ENCODE measurements at places on chromosomes 5 and 9.
A peak's percentile ranks its signal among the peaks of the same experiment; 100 is the strongest.

- DNase-seq = peak; percentile 7
Measured at GRCh38 chr5:123344816-123345426, 78.3 kb downstream of the CEP120 start.

- DNase-seq = no peak
Measured at GRCh38 chr5:118006219-118006618, 982.1 kb downstream of the DTWD2 start.

- DNase-seq = no peak
Measured at GRCh38 chr5:132747616-132748440, 602 bp downstream of the CCNI2 start.

GRCh38 chr9:137139468-137140150, 655 bp downstream of the GRIN1 start:
- no peak for DNase-seq

DNA sequence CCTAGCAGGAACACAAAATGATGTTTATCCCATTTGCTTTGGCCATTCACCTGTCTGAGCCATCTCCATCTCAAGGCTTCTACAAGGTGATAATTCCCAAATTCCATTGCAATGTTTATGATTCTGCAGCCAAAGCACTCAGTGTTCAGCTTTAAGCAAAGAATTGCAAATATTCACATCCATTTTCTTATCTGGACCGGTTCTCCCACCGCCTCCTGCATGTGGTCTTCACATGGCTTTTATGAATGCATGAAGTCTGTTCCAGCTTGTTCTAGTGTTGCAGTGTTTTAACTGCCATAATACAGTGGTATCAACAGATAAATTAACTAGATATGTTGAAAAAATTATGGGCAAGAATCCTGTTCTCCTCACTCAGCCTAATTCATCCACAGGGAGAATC, 443.0 kb upstream of the KLF4 start:
- no peak for DNase-seq

DNA sequence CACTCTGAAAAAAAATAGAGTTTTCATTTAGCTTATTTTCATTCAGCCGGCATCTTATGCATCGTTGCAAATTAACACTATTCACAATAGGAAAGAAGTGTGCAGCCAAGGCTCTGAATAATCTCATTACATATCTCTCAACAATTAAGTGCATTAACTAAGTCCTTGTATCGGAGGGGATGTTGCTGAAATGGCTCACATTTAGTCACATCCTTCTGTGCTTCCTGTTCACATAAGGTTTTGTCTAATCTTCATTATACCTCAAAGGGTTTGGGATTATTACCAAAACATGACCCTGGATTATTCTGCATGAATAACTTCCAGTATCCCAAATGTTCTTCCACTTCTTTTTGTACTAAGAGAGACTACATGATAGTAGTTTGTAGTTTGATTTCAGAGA, 278.0 kb upstream of the GRIA1 start:
- no peak for DNase-seq

DNA sequence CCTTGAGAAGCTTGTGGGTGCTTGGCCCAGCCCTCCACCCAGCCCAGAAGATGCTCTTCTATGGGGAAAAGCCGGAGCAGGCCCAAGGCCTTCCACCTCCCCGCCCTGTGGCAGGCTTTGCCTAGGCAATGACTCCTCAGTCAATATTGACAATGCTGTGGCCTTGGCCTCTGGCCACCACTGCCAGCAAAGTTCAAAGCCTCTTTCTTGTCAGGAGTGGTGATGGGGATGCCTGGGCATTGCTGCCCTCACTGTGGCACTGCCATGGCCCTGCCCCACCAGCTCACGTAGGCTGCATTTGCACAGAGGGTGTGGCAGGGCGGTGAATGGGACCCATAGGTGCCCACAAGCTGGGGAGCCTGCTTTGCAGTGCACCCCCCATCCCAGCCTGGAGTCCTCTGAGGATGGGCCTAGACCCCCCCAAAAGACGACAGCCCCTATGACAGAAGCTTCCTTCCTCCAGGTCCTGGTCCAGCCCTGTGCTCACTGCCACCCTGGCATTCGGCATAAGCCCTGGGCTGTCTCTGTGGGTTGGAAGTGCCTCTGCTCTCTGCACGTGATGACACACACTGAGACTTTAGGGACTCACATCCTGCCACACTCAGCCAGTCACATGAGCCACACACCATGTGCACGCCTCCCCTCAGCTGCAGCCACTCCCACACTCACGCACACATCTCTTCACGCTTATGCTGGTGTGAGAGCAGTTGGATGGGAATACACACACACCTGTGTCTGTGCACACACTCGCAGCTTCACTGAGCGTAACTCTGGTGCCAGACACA, 31.1 kb downstream of the MORN5 start:
- DNase-seq = no peak

- no peak for DNase-seq
Measured at GRCh38 chr5:141623186-141623585, 4.4 kb upstream of the DIAPH1 start.

DNA sequence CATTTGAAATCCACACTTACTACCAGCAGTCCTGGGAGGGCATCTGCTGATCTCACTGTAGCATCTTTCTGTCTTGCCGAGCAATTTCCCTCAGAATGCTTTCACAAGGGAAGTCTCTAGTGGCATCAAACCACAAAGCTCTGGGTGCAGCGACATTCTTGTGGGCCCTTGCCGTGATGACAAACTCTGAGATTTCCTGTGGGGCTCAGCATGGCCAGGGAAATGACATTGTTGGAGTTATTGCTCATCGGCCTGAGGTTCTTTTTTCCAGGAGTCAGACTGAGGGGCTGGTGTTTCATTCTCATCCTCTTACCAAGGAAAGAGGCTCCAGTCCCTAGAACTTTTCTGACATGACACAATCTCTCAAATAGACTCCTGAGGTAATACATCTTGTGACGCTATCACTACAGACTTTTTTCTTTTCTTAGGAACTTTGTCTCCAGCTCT, 51.4 kb downstream of the PFDN1 start:
- DNase-seq = no peak

DNA sequence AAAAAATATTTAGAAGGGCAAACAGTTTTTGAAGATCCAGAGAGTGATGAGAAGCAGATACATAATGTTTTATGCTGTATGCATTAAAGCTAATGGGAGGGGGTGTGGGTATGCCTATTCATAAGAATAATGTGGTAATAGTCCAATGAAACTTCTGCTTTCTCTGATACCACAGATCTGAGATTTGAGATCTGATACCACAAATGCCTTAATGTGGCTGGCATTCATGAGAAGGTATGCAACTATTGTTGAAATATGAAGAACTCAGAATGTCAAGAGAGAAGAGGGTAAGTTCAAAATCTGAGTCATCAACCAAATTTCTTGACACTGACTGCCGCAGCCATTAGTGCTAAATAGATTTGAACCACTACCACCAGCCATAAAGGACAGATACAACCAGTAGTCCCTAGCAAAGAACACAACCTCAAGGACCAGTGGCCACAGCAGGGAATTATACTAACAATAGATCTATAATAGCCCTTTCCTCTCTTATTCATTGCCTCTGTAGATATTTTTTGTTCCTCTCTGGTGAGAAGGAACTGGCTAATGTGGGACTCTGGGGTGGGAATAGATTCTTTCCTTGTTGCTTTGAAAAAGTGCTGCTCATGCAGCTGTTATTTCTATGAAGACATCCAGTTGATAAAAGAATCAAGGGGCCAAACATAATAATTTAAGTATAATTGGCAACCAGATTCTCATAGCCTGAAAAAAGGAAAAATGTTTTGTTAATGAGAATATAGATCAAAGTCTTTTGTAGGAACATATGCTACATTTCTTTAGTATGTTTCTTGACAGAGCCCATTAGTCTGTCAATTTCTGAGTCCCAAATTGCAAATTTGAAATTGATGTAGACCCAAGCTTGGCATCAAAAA, 256.5 kb upstream of the ZNF608 start:
- no peak for DNase-seq

DNA sequence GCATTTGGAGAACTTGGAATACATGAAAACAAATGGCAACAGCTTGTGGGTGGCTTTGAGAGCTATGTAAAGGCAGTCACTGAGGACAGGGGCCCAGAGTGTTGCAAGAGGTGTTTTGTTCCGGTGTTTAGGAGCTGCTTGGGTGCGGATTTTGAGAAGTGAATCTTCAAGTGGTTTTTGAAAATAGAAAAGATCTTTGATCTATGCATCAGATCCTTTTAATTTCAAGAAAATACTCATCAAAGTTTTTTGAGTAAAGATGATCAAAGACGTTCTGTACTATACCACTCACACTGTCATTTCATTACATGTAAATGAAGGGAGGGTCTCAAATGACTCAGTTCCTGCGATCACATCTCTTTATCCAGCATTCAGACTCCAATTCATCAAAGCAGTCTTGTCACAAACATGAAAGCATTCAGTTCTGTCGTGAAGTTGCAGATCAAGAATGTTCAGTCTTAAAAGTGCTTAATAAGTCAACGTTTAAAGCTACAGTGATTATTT, 112.5 kb downstream of the WDR41 start:
- DNase-seq = no peak

All from AG09319 (cell line).